AG20443 (cell line): ENCODE measurements at places on chromosomes 11 and 22.
A peak's percentile ranks its signal among the peaks of the same experiment; 100 is the strongest.

DNA sequence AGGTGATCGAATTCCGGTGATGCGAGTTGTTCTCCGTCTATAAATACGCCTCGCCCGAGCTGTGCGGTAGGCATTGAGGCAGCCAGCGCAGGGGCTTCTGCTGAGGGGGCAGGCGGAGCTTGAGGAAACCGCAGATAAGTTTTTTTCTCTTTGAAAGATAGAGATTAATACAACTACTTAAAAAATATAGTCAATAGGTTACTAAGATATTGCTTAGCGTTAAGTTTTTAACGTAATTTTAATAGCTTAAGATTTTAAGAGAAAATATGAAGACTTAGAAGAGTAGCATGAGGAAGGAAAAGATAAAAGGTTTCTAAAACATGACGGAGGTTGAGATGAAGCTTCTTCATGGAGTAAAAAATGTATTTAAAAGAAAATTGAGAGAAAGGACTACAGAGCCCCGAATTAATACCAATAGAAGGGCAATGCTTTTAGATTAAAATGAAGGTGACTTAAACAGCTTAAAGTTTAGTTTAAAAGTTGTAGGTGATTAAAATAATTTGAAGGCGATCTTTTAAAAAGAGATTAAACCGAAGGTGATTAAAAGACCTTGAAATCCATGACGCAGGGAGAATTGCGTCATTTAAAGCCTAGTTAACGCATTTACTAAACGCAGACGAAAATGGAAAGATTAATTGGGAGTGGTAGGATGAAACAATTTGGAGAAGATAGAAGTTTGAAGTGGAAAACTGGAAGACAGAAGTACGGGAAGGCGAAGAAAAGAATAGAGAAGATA is at the start of gene MALAT1:
Gene MALAT1 (plus strand): TSS at position 69 of the 736 bp plus-strand sequence.
- peak; percentile 56 for DNase-seq

- DNase-seq = peak; percentile 56
Observed at GRCh38 chr11:93652161-93652597, 9.3 kb upstream of the CEP295 start.

DNA sequence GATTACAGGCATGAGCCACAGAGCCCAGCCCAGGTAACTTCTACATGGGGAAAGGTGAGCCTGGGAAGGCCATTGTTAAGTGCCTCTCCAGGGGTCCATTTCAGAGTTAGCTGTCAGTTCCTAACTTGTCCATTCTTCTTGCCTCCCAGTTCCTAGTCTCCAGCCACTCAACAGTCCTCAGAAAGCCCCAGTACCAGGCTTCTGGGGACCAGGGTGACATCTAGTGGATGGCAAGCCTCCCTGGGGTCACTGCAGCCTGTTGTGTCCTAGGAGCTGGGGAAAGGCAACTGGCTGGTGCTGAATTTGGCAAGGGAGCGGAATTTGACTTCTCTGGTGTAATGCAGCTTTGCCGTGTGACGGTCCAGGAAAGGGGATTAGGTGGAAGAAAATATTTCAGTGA is 2.1 kb downstream of the LGALS12 start:
- DNase-seq = peak; percentile 39

GRCh38 chr11:106159836-106160235 is 82.4 kb downstream of the AASDHPPT start:
- peak; percentile 11 for DNase-seq

- DNase-seq = no peak
Observed at GRCh38 chr11:123303924-123304323, 108.9 kb upstream of the CLMP start.

DNA sequence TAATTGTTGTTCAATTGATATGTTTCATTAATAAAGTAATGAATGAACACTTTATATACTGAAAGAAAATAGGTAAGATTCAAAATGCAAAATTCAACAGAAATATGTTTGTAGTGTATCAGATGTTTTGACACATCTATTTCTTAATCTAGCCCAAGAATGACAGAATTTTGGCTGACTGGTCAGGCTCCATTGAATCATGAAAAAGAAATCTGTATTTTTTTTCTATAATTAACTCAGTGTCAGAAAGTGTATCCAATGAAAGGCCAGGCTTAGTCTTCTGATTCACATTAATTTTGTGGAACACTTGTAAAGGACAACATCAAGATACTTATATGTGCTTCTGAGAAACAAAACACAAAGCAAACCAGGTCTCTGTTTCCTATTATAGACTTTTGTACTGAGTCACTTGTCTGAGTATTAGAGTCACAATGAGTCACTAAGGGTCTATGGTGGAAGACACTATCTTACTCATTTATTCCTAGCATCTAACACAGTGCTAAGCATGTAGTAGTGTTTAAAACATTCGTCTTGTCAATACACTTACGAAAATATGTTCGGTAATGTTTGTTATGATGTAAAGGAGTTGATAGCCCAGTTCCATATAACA is 297.7 kb upstream of the CCDC90B start:
- DNase-seq = peak; percentile 59

GRCh38 chr11:117489999-117490679 is 162.5 kb downstream of the CEP164 start:
- no peak for DNase-seq

- DNase-seq = peak; percentile 89
Observed at GRCh38 chr11:130448416-130449309, at the start of gene ADAMTS15. Gene ADAMTS15, plus strand, starts transcription at chr11:130448645. Its CDS starts 329 bp downstream, at chr11:130448974.

- DNase-seq = no peak
Observed at GRCh38 chr11:74866557-74866956, 82.3 kb downstream of the XRRA1 start.

GRCh38 chr22:30196141-30196879 is 50.2 kb downstream of the LIF start:
- peak; percentile 84 for DNase-seq

DNA sequence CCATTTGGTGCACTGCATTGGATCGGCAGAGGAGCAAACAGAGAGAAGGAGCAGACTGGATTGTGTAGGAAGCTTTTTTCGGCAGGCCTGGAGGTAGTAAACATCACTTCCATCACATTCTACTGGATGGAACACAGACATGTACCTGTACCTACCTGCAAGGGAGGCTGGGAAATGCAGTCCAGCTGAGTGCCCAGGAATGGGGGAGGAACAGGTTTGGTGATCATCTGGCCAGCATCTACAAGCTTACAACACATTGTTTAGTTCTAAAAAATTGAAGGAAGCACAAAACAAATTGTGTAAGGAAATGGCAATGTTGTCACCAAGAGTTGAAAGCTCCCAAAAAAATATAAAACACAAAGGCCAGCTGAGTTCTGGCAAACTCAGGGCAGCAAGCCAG is 19.1 kb downstream of the SMIM38 start:
- DNase-seq = no peak

DNA sequence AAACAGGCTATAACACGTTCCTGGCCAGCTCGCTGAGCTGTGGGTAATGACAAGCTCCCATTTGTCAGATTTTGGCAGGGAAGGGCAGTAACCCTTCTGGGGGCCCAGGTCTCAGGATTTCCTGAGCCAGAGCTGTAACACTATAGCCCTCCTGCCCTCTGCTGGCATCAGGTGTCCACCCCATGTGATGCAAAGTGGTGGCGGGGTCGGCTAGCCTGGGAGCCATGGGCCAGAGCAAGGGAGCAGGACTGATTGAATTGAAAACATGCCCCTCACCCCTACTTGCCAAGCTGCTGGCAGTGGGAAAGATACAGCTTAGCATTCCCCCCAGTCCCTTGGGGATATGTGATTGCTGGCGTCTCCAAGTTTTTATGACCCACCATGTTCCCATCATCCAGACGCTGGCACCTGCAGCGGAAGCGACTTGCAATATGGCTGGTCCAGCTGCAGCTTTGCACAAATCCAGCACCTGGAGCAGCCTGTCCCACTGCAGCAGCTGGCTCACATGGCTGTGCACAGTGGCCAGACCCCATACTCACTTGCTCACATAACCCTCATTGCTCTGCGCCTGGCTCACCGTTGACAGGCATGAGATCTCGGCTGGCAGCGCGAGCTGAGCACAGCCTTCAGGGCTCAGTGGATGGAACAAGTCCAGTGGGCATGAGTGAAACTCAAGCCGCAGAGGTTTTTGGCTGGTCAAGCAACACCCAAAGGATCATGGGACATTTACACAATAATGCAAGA is 1147.8 kb downstream of the JRKL start:
- DNase-seq = no peak

GRCh38 chr11:3367221-3367620 is 11.7 kb downstream of the ZNF195 start:
- DNase-seq = no peak

- DNase-seq = no peak
Observed at GRCh38 chr11:83392556-83392955, 106.4 kb upstream of the CCDC90B start.

DNA sequence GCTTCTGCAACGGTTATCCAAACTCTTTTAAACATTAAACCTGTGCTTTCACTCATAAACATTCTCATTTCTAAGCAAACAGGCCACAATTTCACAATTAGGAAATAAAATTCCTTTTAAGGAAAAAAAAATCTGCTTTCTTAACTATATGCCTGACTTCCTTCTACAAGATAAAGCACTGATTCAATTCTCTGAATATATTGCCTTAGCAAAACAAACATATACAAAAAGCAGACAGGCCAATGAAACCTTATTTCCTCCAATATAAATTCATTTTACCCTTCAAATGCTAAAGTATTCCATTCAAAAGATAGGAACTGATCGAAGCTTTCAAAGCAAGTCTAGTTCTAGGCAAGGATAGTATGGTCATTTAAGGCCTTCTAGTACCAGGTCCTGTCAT is 76.7 kb downstream of the PHF21A start:
- no peak for DNase-seq

GRCh38 chr11:132844956-132845696 is 687.2 kb downstream of the OPCML start:
- DNase-seq = peak; percentile 83

GRCh38 chr11:78248191-78248590 is 59.5 kb downstream of the USP35 start:
- no peak for DNase-seq

GRCh38 chr11:11444804-11445131 is 91.7 kb upstream of the CSNK2A3 start:
- DNase-seq = no peak

DNA sequence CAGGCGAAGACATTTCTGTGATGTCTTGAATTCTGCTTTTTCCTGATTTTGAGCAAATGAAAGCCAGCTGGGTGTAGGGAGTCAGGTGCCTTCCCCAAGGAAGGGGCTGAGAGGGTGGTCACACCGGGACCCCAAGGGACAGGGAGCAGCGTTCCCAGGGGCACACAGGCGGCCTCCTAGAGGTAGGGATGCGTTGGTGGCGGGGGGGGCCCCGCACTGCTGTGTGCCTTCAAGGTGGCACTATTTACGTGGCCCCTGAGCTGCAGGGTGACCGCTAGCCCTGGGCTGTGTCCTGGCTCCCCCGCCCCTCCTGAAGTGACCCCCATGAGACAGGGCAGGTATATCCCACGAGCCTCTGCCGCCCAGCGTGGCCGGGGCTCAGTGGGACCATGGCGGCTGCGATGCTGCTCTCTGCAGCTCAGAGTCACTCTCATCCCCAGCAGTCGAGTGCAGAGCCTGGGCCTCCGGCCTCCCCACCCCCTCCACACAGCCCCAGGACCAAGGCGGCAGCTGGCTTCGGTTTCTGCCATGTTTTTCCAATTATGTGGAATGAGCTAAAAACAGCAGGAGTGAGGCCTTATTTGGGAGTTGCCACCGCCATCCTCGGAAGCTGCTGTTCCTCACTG is 60.9 kb downstream of the LRP5 start:
- DNase-seq = peak; percentile 90

DNA sequence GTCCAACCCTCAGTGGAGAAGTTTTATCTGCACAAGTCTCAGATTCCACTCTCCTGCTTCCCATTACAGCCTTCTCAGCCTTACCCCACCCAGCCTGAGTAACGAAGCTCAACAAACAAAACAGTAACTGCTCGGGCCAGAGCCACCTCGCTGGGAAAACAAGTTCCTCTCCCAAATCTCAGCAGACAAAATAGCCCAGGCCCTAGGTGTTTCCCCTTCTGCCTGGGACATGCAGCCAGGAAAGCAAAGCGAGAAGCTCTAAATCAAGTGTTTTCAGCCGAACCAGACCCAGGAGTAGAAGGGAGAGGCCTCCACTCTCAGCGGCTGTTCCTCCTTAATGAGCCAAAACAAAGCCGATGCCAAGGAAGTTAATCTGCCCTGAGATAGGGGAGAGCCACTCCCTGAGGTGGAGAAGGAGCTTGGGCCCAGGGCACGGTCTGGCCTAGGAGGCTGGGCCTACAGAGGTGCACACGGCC is 44.0 kb downstream of the LIF start:
- DNase-seq = peak; percentile 50

- no peak for DNase-seq
Observed at GRCh38 chr22:49139492-49140151, 688.1 kb downstream of the BRD1 start.

- DNase-seq = no peak
Observed at GRCh38 chr11:118227865-118228785, 3.3 kb upstream of the JAML start.

DNA sequence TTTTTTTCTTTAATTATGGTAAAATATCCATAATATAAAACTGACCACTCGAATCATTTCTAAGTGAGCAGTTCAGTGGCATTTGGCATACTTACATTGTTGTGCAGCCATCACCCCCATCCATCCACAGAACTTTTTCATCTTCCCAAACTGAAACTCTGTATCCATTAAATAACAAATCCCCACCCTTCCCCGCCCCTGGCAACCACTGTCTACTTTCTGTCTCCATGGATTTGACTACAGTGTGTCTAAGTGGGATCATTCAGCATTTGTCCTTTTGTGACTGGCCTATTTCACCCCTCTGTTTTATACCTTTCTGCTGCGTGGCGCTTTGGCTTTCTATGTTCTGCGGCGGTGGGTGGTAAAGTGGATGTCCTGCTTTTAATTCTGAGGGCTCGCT is 49.1 kb downstream of the RTN4R start:
- no peak for DNase-seq

DNA sequence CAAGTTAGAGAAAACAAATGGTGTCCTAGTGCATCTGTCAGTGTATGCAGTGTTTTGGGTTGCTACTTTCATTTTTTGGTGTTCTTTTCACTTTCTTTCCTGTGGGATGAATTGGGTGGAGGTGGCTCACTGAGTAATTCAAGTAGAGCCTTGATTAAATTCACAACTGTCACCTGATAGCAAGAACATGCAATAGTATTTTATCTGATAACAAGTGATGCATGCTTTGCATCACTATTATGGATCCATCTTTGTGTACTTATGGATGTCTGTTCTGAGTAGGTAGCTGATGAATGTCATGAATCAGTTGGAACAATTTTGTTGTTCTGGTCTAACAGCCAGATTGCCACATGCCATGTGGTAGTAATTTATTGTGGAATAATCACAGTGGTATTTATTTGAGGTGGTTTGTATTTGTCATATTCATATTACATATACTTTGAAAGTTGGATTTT is 87.5 kb downstream of the DDX10 start:
- no peak for DNase-seq

DNA sequence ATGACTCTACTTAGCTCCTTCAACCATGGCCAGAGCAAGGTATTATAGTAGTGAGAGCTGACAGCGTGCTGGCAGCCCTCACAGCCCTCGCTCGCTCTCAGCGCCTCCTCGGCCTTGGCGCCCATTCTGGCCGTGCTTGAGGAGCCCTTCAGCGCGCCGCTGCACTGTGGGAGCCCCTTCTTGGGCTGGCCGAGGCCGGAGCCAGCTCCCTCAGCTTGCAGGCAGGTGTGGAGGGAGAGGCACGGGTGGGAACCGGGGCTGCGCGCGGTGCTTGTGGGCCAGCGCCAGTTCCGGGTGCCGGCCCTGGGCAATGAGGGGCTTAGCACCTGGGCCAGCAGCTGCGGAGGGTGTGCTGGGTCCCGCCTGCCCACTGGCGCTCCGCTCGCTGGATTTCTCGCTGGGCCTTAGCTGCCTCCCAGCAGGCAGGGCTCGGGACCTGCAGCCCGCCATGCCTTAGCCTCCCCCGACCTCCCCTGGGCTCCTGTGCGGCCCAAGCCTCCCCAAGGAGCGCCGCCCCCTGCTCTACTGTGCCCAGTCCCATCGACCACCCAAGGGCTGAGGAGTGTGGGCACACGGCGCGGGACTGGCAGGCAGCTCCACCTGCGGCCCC is 63.1 kb downstream of the SPATA19 start:
- DNase-seq = no peak
